Amniotic epithelial cell (primary cell): ENCODE measurements at places on chromosomes 6 and 20.

DNA sequence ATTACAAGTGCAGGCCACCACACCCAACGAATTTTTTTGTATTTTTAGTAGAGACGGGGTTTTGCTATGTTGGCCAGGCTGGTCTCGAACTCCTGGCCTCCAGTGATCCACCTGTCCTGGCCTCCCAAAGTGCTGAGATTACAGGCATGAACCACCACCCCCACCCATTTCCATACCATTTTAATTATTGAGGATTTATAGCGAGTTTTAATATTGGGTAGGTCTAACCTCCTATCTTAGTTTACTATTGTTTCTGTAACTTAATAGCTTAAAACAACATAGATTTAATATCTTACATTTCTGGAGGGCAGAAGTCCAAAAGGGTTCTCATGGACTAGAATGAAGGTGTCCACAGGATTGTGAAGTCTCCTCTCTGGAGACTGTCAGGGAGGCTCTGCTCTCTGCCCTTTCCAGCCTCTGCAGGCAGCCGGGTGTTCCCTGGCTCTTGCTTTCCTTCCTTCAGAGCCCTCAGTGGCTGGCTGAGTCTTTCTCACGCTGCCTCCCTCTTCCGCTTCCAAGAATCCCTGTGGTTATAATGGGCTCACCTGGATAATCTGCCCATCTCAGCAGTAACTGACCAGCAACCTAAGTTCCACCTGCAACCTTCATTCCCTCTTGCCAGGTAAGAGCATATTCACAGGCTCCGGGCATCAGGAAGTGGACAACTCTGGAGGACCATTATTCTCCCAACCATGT is 18.6 kb upstream of the BCAS4 start:
- no peak for DNase-seq

GRCh38 chr20:37990571-37991151 is 42.6 kb downstream of the TTI1 start:
- DNase-seq, result peak; percentile 62

DNA sequence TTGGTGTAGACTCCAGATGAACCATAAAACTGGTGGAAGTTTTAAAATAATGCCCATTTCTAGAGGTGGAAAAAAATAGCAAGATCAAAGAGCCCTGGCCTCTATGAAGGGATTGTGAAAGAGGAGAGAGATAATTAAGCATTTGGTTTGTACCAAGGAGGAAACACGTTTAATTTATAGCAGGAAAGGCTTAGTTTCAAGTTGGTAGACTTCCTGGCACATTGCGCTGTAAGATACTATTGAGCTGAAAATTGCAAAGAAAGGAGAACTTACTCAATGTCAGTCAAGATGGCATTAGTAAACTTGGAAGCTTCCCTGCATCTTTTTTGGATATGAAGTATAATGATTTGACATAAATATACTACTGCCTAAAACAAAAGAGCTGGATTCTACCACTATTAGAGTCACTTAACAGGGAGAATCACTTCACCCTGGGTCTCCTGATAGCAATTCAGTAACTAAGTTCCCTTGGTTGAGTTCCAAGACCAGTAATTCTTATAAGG is 24.4 kb downstream of the MARCKS start:
- no peak for DNase-seq

DNA sequence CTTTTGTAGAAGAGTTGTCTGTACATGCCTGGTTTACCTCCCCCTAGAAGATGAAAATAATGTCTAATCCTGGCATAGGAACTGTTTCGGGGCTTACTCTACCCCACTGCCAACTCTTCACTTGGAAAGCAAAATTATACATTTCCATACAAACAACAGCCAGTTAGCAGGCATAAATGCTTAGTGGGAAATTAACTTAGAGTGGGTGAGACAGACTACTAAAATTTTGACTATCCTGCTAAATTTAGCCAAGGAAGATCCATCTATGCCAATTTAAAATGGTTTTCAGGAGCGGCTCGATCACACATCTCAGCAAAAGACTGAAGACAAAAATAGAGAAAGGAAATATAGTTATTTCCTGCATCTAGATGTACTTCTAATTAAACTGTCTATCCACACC is 221.2 kb downstream of the TPBG start:
- DNase-seq, result no peak

DNA sequence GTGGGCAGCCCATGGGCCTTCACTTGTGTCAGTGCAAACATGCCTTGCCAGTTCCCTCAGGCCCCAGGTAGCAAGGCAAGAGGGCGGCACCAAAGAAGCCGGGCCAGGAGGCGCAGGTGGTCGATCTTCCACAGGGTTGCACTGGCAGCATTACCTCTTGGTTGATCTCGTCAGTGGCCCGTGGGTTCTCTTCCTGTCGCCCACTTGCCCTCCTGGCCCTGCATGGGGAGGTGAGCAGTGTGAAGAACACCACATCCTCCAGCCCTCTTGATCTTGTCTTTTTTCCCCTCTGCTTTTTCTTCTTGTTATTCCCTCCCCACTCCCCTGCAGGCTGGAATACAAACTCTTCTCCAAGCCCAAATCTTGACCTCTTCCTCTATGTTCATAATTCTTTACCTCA is 3.0 kb upstream of the CST11 start:
- no peak for DNase-seq

DNA sequence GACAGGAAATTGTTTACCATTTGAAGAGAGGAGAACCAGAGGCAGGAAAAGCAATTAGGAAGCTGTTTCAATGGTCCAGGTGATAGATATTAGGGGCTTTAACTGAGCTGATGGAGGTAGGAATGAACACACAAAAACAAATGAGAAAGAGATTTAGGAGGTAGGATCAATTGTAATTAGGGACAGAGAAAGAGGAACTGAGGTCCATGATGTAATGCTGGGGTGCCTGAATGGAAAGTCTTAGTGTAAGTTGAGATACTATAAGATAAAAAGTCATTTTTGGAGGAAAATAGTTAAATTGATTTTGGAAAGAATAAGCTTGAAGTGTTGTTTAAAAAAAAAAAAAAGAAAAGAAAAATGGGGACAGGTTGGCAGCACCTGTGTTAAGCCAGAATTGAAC is 58.5 kb upstream of the B3GAT2 start:
- no peak for DNase-seq

DNA sequence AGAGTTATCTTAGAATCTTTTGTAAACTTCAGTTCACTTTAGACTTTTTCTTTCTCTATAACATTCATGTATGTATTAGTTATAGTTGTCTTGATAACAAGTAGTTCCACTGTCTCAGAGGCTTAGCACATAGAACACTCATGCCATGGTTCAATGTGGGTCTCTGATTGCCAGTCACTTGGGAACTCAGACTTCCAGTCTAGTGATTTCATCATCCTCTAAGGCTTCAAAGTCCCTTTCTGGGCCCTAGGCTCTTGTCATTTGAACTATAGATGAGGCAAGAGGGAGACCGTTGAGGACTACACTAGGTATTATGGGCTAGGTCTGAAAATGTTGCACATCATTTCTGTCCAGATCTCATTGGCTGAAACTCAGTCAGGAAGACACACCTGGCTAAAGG is 8.4 kb upstream of the EEF1E1 start:
- no peak for DNase-seq
